Stimulated activated CD4-positive, alpha-beta T cell treated with anti-CD3 and anti-CD28 coated beads, Interleukin-4, amount 100 ng/mL, for 4 hours (primary cell): ENCODE measurements at places on chromosomes 4 and X.

- DNase-seq: no peak
Measured at GRCh38 chrX:115058276-115058675, 40.9 kb upstream of the IL13RA2 start.

GRCh38 chrX:11397680-11398079 is 104.5 kb downstream of the AMELX start:
- no peak for DNase-seq

DNA sequence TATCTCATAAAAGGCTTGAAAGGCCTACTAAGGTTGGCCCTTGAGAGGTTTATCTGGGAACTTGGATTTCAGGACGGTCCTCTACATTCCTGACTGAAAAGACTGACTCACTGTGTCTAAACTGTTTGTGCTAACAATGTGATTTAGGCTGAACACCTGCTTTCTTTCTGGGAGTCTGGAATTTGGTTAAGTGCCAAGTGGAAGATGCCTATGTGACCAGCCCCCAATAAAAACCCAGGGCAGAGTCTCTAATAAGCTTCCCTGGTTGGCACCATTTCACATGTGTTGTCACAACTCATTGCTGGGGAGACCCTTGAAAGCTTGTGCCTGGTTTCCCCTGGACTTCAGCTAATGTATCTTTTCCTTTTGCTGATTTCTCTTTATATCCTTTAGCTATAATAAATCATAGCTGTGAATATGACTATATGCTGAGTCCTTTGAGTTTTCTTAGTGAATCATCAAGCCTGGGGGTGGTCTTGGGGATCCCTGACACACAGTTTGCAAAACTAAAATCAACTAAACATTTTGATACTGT is 55.1 kb downstream of the GPR82 start:
- no peak for DNase-seq

GRCh38 chr4:34200535-34200934 is 2043.8 kb downstream of the ARAP2 start:
- DNase-seq: no peak

- no peak for DNase-seq
Measured at GRCh38 chr4:10816571-10816970, 132.0 kb upstream of the CLNK start.

DNA sequence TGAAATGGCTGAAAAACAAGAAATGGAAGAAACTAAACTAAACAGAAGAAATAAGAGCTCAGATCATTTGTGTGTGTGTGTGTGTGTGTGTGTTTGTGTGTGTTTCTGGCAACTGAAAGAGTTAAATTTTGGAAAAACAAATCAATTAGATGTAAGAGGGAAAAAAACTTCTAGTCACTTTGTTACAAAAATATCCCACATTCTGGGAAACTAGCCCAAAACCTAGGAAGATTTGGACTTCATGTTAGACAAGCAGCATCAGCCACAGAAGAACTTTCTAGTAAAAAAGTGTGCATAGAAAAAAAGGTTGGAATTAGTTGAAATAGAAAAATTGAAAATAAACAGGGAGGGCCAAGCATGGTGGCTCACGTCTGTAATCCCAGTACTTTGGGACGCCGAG is 111.6 kb upstream of the PRKG2 start:
- DNase-seq: no peak

- DNase-seq: no peak
Measured at GRCh38 chr4:17664755-17665154, 50.3 kb downstream of the MED28 start.

GRCh38 chrX:97027384-97027922 is 143.7 kb downstream of the RPA4 start:
- no peak for DNase-seq

DNA sequence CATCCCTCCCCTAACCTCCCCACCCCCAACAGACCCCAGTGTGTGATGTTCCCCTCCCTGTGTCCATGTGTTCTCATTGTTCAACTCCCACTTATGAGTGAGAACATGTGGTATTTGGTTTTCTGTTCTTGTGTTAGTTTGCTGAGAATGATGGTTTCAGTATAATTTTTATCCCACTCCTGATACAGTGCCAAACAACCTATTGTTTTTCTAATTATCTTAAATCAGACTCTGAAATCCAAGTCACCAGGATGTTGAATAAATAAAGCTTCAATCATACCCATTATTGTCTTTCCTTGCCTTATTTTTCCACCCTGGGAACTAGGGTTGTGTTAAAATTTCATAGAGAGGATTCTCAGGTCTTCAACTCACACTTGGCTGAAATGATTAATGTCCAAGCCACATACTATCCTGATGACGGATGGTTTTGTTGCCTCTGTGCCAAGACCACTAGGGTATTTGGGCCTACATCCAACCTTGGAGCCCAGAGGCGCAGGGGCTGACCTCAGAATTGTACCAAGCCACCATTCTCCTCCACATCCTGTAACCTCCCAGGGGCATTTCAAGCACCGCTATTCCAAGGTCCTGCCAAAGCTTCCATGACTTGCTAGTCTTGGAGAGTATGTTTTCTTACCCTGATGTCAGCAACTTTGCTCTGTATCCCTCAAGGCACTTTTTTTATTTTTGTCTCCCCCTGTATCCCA is 332.4 kb downstream of the ARHGAP24 start:
- no peak for DNase-seq

DNA sequence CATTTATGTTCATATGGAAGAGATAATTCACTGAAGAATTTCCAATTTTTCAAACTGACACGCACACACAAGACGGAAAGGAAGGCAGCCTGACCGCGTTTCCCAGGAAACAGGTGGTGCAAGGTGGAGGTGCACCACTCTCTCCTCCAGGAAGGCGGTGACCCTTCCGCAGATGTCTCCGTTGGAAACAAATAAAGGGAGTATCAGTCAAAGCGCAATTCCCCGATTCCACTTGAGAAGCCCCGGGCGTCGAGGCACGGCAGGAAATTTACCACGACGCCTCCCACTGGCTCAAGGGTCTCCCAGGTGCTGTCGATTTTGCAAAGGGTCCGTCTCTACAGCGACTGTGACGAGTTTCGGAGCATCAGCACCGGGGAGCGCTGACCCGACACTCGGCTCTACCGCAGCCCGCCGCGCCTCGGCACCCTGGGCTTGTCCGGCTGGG is 770 bp upstream of the TIGD2 start:
- DNase-seq: no peak

DNA sequence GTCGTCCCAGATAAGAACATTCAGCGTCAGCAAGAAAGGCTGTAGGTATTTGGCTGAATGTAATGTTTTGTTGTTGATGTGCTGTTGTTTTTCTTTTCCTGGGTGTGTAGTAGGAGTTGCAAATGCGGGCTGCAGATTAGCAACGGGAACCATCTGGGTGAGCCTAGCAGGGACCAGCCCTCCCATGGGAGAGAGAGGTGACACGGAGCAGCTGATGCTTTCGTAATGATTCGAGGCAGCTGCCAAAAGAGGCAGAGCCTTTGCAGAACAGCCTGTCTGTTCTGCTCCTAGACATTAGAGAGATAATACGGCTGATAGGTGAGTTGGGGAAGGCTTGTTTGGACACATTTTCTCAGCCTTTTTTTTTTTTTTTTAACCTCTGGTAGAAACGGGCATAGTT is 25.3 kb downstream of the ARSF start:
- no peak for DNase-seq
